Thoracic aorta endothelial cell (primary cell): ENCODE measurements at places on chromosomes 3 and 15. TPM values are rescaled to one million over a fixed set of nuclear protein-coding genes. Genes with fewer than 3 reads are reported as not detected.

Gene DUOXA2
- total RNA-seq, result not detected in 2 replicates

Gene CSPG4
- 0.07 and 0.13 TPM in 2 replicates for total RNA-seq

Gene CYP1A2
- not detected in 2 replicates for total RNA-seq

Gene SLC6A6
- 25.5 and 34.2 TPM in 2 replicates for total RNA-seq

Gene IMPG2
- total RNA-seq, result 0.50 and 0.53 TPM in 2 replicates

Gene ZNF770
- 54.9 and 59.2 TPM in 2 replicates for total RNA-seq

Gene TEX55
- total RNA-seq, result not detected in 2 replicates

Gene IQCH
- total RNA-seq, result 2.4 and 2.9 TPM in 2 replicates

Gene IQCF5
- not detected in 2 replicates for total RNA-seq

Gene FSD2
- total RNA-seq, result under 0.01 TPM in 1 of 2 replicates, not detected in the other

Gene SAMMSON
- not detected in 2 replicates for total RNA-seq

Gene TRA2B
- 307 and 333 TPM in 2 replicates for total RNA-seq

Gene GOLGA8R
- 0.53 and 1.3 TPM in 2 replicates for total RNA-seq

Gene SIDT1
- total RNA-seq, result 0.27 and 0.36 TPM in 2 replicates

Gene SOX14
- total RNA-seq, result not detected in 2 replicates
